ENCODE measurements at places on chromosomes 2 and 18. TPM values are rescaled to one million over a fixed set of nuclear protein-coding genes. Genes with fewer than 3 reads are reported as not detected.

Gene TMEM163
- 23.1 TPM for total RNA-seq

- H3K27me3 ChIP-seq: no peaks in the 10 kb centered on the region
- H3K4me3 ChIP-seq: no peak overlapping the region
- DNase-seq: no peak
- H3K27ac ChIP-seq: no peak overlapping the region
Observed at GRCh38 chr2:193695367-193695766, 1500.6 kb upstream of the TMEFF2 start.

- peak; percentile 14 for DNase-seq
- H3K27me3 ChIP-seq: no peaks in the 10 kb centered on the region
- H3K4me3 ChIP-seq: no peak overlapping the region
- H3K36me3 ChIP-seq: no peaks in the 10 kb centered on the region
- no peak overlapping the region for H3K27ac ChIP-seq
Observed at GRCh38 chr18:54119524-54120019, 104.9 kb downstream of the MBD2 start.

- no peak overlapping the region for H3K27ac ChIP-seq
- no peaks in the 10 kb centered on the region for H3K36me3 ChIP-seq
- no peak overlapping the region for H3K4me3 ChIP-seq
- H3K4me1 ChIP-seq: peaks cover 7% of the 10 kb centered on the region
Observed at GRCh38 chr2:152464851-152465470, 130.0 kb downstream of the FMNL2 start.

Gene MOCOS
- 2.5 TPM for total RNA-seq

DNA sequence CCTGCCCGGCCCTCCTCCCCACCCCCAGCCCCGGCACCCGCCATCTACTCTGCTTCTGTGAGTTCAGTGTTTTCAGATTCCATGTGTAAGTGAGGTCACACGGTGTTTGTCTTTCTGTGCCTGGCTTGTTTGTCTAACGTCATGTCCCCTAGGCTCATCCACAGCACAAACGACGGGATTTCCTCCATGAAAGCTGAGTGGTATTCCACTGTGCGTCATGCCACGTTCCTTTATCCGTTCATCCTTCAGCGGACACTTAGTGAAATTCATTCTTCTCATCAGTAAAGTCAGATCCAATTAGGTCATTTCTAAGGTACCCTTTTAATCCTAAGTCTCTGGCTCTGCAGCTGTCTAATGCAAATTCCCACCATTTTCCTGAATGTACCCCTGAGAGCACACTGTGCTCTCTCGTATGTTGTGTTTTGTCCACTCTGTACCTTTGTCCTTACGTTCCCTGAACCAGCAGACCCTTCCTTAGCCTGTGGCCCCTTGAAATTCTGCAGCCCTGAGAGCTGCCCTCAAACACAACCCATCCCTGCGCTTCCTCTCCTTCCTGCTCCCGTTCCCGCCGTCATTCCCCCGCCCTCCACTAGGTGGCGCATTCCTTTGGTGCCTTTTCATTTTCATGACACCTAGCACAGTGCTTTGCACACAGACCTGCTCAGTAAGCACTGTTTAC is 44.1 kb downstream of the TRAPPC12 start:
- H3K27me3 ChIP-seq: no peaks in the 10 kb centered on the region
- no peaks in the 10 kb centered on the region for H3K4me1 ChIP-seq
- no peaks in the 10 kb centered on the region for H3K36me3 ChIP-seq
- DNase-seq: peak; percentile 39
- no peak overlapping the region for H3K4me3 ChIP-seq

Gene CNDP1
- total RNA-seq: not detected

Gene RGPD4
- not detected for total RNA-seq

DNA sequence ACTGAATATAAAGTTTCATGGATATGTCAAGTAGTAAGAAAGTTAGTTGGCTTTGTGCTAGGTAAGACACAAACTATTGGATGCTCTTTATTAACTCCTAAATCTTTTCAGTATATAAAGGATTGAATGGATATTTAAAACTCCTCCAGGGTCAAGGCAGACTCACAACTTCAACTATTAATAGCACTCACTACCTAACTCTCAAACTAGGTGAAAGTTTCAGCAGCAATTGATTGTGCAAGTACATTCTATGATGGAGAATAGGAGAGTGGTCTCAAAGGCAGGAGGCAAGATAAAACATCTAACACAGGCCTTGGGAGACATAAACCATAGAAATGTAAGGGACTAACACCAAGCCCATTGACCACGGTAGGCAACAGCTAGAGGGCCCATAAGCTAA is 328.9 kb upstream of the CHAC2 start:
- H3K4me1 ChIP-seq: no peaks in the 10 kb centered on the region
- no peaks in the 10 kb centered on the region for H3K27me3 ChIP-seq
- no peaks in the 10 kb centered on the region for H3K36me3 ChIP-seq
- no peak overlapping the region for H3K27ac ChIP-seq
- no peak for DNase-seq

DNA sequence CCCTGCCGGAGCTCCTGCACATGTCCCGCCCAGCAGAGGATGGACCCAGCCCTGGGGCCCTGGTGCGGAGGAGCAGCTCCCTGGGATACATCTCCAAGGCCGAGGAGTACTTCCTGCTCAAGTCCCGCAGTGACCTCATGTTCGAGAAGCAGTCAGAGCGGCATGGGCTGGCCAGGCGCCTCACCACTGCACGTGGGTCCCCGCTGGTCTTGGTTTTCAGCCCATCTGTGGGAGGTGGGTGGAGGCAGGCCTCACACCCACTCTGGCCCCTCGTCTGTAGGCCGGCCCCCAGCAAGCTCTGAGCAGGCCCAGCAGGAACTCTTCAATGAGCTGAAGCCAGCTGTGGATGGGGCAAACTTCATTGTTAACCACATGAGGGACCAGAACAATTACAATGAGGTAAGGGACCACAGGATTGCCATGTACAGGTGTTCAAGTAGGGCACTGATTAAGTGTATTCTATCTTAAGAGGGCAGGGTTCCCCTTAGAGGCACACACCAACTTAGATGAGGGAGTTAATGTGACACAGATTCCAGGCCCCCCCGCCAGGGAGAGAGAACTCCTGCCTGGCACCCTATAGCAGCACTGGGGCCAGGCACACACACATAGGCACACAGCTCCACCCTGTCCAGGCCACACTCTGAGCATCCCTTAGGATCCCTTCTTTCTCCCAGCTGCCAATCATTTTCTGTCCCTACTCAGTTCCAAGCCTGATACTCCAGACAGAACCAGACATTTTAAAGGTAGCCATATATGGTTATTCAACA is 5.4 kb upstream of the CHRNG start:
- no peaks in the 10 kb centered on the region for H3K4me1 ChIP-seq
- H3K27me3 ChIP-seq: no peaks in the 10 kb centered on the region
- H3K4me3 ChIP-seq: no peak overlapping the region
- DNase-seq: no peak
- H3K36me3 ChIP-seq: no peaks in the 10 kb centered on the region

DNA sequence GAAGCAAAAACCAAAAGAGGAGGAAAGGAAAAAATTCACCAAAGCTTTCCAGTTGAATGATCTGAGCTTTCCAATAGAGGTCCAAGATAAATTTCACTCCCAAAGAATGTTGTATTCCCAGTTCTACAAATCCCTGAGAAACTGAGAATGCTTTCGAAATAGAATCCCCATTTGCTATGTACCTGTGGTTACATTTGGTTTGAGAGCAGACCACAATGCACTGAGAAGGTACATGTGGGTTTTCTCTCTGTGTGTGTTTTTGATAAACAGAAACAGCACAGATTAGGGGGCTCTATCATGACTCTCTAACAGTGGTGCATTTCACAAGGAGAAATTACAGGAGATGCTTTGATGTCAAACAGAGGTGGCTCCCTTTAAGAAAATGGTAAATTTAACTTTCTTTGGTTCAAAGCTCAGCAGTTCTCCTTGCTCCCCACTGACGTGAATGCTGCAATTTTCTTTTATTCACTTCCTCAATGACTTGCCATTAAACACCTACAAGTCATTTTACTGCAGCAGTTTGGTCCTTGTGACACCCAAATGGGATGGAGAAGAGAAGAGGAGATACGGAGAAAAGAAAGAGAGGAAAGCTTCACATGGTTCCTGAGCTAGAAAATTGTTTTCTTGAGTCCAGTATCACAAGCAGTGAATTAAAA is 108.7 kb downstream of the EPHA4 start:
- H3K36me3 ChIP-seq: no peaks in the 10 kb centered on the region
- no peaks in the 10 kb centered on the region for H3K4me1 ChIP-seq
- H3K4me3 ChIP-seq: no peak overlapping the region
- DNase-seq: no peak
- H3K27me3 ChIP-seq: no peaks in the 10 kb centered on the region
- H3K27ac ChIP-seq: no peak overlapping the region

DNA sequence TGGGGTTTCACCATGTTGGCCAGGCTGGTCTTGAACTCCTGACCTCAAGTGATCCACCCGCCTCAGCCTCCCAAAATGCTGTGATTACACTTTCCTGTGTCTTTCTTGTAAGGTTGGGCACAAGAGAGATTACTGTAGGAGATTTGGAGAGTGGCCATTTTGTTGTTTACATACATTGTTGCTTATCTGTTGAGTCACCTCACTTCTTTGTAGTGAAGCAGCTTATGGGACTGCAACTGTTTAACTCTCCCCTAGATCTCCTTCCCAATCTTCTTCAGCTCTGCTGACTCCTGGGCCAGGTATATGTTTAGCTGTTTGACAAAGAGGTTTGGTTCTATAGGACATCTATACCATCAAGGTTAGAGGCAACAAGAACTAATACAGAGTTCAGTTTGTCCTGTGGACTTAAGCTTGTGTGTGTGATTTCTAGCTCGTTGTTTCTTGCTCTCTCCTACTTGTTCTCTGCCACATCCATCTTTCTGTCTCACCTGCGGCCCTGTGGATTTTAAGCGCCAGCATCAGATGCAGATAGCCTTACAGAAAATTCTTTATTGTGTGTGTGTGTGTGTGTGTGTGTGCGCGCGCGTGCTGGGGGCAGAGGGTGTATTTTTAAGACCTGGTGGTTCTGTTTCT is 95.4 kb downstream of the HAUS1 start:
- H3K36me3 ChIP-seq: no peaks in the 10 kb centered on the region
- no peaks in the 10 kb centered on the region for H3K4me1 ChIP-seq
- no peaks in the 10 kb centered on the region for H3K27me3 ChIP-seq

Gene DTNA
- 76.2 TPM for total RNA-seq

Gene PARD3B
- 14.7 TPM for total RNA-seq

Measured in prostate gland (tissue), 2 donors.